Karpas-422 (cell line): ENCODE measurements at places on chromosomes 6 and 20. TPM values are rescaled to one million over a fixed set of nuclear protein-coding genes. Genes with fewer than 3 reads are reported as not detected.

GRCh38 chr6:158122048-158122447 lies 46.0 kb downstream of the SERAC1 start:
- no peaks in the 10 kb centered on the region for H3K4me1 ChIP-seq
- no peak overlapping the region for H3K4me3 ChIP-seq
- no peaks in the 10 kb centered on the region for H3K27me3 ChIP-seq
- H3K27ac ChIP-seq, result no peak overlapping the region
- no peak for DNase-seq

DNA sequence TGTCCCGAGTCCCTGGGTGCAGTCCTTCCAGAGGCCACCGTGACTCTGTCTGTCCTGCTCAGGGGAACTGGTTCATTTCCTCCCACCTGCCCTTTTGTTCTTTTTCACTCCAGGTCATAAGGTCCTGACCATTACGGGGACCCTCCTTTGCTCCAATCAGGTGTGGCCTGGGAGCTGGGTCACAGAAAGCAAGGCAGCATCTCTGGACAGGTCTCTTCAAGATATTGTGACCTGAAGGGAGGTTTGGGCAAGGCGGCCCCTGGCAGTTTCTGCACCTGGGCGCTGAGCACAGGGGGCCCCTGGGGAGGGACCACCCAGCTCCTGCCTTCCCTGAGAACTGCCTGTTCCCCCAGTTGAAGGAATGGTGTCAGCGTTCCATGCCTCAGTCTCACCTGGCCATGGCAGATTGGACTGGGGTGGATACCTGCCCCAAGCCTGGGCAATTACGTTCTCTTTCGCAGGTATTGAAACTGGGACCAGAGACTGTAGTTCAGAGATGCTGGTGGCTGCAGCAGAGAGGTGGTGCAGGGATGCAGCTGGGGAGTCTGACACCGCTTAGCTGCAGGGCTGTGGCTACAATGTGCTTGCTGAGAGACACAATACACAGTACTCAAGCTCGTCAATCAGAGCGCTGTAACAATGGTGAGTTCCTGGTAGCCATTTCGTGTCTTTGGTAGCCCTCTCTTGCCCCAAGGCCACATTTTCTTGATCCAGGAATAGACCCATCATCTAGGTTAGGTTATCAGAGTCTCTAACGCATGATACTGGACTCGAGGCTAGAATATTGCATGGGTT lies 15.6 kb upstream of the NELFCD start:
- no peak overlapping the region for H3K27ac ChIP-seq
- no peak for DNase-seq
- H3K27me3 ChIP-seq, result no peaks in the 10 kb centered on the region
- H3K36me3 ChIP-seq, result no peaks in the 10 kb centered on the region

SEMG1 gene
- not detected in 2 replicates for total RNA-seq

DNA sequence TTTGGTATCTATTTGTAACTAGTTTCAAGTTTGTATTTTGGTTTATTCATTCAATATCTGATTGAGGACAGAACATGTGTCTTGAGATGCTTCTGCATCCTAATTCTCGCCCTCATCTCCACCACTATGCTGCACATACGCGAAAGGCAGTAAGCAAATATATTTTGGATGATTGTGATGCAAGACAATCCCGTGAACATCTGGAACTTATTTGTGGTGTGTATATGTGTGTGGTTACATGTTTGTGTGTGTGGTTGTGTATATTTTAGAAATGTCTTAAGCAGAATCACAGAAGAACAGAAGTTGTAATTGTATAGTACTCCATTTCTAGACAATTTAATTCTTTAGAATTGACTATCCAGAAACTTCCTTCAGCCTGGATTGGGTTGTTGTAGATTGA lies 35.1 kb upstream of the RNF144B start:
- H3K4me1 ChIP-seq, result peaks cover 23% of the 10 kb centered on the region
- H3K36me3 ChIP-seq, result no peaks in the 10 kb centered on the region
- no peak overlapping the region for H3K27ac ChIP-seq
- no peak for DNase-seq
- H3K27me3 ChIP-seq, result no peaks in the 10 kb centered on the region

DNA sequence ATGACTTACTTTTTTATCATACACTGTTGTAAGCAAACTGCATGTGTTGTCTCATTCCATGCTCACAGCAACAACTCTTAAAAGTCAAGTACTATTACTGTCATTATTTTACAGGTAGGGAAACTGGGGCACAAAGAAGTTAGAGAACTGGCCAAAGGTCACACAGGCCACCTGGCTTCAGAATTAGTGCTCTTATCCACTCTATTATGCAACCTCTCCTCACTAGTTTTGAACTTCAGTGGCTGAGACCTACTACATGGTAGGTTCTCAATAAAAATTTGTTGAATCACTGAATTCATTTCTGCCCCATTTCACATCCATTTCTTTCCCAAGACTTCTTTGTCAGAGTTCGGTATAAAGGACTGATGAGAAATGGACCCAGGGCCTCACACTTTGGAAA lies 2.3 kb upstream of the BTN3A3 start:
- no peak for DNase-seq
- H3K27me3 ChIP-seq, result no peaks in the 10 kb centered on the region
- no peak overlapping the region for H3K4me3 ChIP-seq
- H3K27ac ChIP-seq, result no peak overlapping the region

- H3K27ac ChIP-seq, result no peak overlapping the region
- H3K27me3 ChIP-seq, result no peaks in the 10 kb centered on the region
- H3K4me3 ChIP-seq, result no peak overlapping the region
- DNase-seq, result no peak
- H3K36me3 ChIP-seq, result no peaks in the 10 kb centered on the region
These were observed 245.2 kb downstream of the PKHD1 start for GRCh38 chr6:51842061-51842803.

GID8 gene
- 31.3 and 48.2 TPM in 2 replicates for total RNA-seq

DNA sequence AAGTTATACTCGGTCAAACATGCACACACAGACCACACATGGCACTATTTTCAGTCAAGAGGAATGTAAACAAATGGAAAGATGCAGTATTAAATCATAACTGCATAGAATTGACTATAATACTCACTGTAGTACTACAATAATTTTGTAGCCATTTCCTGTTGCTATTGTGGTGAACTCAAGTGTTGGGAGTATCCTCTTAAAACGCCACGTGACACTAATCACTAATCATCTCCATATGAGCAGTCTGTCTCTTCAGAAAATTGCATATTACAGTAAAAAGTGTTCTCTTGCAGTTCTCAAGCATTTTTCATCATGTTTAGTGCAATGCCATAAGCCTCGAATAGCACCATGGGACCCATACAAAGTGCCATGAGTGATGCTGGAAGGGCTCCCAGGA lies 258.7 kb upstream of the ID4 start:
- no peaks in the 10 kb centered on the region for H3K4me1 ChIP-seq
- no peak for DNase-seq
- no peaks in the 10 kb centered on the region for H3K27me3 ChIP-seq
- no peak overlapping the region for H3K27ac ChIP-seq

DNA sequence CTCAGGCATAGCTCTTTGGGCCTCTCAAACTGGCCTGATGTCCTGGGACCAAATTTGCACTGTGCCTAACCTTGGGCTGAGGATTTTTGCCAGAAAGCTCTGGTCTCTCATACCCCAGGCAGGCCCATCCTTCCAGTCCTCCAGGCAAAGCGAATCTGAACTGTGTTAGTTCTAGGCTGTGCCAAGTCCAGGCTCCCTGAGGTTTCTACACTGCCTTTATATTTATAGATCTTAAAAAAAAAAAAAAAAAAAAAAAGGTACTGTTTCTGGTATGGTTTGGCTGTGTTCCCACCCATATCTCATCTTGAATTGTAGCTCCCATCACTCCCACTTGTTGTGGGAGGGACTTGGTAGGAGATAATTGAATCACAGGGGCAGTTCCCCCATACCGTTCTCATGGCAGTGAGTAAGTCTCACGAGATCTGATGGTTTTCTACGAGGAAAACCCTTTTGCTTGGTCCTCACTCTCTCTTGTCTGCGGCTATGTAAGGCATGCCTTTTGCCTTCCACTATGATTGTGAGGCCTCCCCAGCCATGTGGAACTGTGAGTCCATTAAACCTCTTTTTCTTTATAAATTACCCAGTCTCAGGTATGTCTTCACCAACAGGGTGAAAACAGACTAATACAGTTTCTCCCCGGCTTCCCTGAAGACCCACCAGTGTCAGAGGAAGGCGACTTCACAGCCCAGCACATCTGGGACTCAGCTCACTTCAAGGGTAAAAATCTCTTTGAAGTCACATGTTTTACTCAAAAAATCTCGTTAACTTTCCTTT lies 39.0 kb upstream of the TBXT start:
- H3K27me3 ChIP-seq, result no peaks in the 10 kb centered on the region
- peaks cover 44% of the 10 kb centered on the region for H3K4me1 ChIP-seq
- H3K4me3 ChIP-seq, result no peak overlapping the region

TNFAIP3 gene
- 0.72 and 0.75 TPM in 2 replicates for total RNA-seq

DNA sequence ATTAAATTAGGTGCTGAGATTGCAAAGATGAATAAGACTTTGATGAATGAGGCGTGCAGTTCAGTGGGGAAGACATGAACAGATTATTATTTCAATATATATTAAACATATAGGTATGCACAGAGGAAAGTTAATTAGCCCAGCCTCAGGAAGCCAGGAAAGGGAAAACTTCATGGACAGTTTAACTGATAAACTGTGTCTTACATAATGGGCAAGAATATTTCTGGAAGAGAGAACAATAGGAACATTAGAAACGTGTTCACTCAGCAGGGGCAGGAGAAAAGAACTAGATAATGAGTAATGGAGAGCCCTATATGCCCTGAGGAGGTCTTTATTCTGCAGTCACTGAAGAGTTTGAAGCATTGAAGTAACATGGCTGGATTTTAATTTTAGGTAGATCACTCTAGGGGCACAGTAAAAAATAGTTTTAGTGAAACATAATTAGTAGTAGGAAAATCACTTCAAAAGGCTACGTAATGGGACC lies 23.6 kb downstream of the CEP57L1 start:
- DNase-seq, result no peak
- no peaks in the 10 kb centered on the region for H3K27me3 ChIP-seq
- H3K27ac ChIP-seq, result peak overlapping the region; percentile 73
- peaks cover 64% of the 10 kb centered on the region for H3K4me1 ChIP-seq
- peak overlapping the region; percentile 29; the same call in 1 of the 2 replicates for H3K4me3 ChIP-seq
- no peaks in the 10 kb centered on the region for H3K36me3 ChIP-seq

GRCh38 chr6:7909323-7910276 lies 988 bp downstream of the TXNDC5 start:
- peaks cover 6% of the 10 kb centered on the region; the same call in 1 of the 2 replicates for H3K36me3 ChIP-seq
- peak overlapping the region; percentile 11; the same call in 1 of the 2 replicates for H3K27ac ChIP-seq
- H3K4me3 ChIP-seq, result peak overlapping the region; percentile 88

DNA sequence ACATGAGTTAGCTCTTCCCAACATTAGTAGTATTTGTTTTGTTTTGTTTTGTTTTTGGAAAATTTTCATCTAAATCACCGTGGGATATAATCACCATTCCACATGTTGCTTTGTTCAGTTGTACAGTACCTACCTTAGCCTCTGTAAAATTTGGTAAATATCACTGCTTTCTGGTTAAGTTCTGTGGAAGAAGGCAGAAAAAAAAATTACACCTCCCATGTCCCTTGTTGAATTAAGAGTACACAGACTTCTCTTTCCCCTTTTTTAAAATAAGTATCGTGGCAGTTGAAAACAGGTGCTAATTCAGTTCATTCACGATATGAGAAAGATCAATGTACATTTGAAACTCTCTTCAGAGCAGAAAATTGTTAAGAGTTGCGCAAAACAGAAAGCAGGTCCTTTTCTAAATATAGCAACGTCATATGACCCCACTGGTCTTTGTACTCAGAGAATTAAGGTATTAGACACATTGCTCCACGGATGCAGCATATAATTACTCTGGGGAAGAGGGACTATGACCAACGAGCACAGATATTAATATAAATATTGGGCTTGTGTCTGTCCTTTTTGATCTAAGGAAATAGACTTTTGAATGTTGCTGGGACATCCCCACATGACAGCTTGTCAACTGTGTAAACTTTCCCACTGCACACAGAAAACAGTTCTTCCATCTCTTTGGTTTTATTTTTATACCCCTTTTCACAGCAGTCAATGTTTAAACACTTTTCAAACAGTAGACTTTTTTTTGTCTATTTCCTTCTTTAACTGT lies 58.6 kb upstream of the ZNF217 start:
- no peak for DNase-seq
- no peak overlapping the region for H3K4me3 ChIP-seq
- no peaks in the 10 kb centered on the region for H3K27me3 ChIP-seq
- H3K4me1 ChIP-seq, result no peaks in the 10 kb centered on the region

DNA sequence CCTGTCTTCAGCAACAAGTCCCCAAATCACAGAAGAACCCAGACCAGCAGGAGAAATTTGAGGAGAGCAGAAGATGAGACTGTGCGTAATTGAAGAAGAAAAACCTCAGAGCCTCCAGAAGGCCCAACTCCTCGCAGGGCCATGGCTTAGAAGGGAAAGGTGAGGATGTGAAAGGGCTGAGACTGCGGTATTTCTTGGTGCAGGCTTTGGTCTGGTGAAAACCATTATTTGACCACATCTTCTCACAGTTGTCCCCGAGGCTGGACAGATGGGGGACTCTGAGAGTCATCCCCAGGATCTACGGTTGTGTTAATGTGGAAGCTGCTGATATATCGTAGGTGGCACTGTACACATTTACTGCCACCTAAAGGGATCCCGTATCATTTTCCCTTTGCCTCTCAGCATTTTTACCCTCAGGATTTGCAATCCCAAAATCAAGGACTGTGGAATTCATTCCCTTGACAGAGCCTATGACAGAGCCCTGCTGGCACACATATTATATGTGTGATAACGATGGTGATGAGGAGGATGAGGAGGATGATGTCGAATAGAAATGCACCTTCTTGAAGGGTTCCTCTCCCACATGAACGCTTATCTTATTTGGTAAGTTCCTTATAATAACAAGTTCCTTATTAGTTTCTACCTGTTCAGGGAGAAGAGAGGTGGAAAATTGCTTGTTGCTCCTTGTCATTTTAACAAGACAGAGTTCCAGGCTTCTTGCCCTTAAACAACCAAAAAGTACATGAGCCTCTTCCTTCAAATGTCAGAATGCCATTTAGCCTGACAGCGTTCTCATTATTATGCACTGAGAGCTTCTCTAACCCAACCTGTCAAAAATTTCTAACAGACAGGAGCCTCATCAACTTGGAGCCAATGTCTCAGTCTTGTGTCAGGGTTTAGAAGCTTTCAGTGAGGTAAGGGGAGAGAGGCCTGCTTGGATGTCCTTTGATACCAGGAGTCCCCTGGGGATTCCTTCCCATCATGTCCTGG lies 135.8 kb downstream of the PXDC1 start:
- no peaks in the 10 kb centered on the region for H3K36me3 ChIP-seq
- H3K27me3 ChIP-seq, result no peaks in the 10 kb centered on the region
- no peaks in the 10 kb centered on the region for H3K4me1 ChIP-seq

- no peaks in the 10 kb centered on the region for H3K27me3 ChIP-seq
- H3K36me3 ChIP-seq, result no peaks in the 10 kb centered on the region
- DNase-seq, result no peak
- H3K27ac ChIP-seq, result no peak overlapping the region
- no peak overlapping the region for H3K4me3 ChIP-seq
These were observed 96.8 kb downstream of the PSMG4 start for GRCh38 chr6:3355358-3356055.

- no peak overlapping the region for H3K27ac ChIP-seq
- H3K4me3 ChIP-seq, result no peak overlapping the region
- H3K36me3 ChIP-seq, result peaks cover 61% of the 10 kb centered on the region
- no peaks in the 10 kb centered on the region for H3K4me1 ChIP-seq
- DNase-seq, result no peak
These were observed 17.9 kb upstream of the ZBTB2 start for GRCh38 chr6:151409260-151409659.
